Femur (tissue), 1 donor: ENCODE measurements at places on chromosomes 6 and 20.
A peak's percentile ranks its signal among the peaks of the same experiment; 100 is the strongest.

GRCh38 chr6:38088829-38089228, 269.3 kb downstream of the ZFAND3 start:
- no peak for DNase-seq

DNA sequence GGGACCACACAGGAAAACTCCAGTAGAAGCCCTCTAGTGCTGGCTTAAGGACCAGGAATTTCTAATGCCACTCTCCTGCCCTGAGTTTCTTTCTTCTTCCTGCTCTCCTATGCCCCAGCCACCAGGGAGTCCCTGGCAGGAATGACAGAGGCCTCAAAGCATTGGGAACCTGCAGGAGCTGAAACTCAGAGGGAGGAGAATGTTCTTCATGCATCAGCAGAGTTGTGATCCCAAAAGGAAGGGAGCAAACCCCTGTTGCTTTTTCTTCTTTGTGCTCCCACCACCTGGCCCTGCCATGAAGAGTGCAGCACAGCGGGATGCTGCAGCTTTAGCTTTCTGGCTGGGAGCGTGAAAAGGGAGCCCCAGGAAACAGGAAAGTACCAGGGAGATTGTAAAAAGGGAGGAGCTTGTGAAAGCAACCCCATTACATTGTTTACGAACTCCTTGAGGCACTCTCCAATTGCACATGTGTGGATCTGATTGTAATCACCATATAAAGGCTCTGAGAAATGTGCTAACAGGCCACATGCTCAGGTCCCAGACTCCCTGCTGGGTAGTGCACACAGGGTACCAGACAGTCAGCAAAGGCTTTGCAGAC, 34.7 kb upstream of the FKBP1A start:
- DNase-seq = no peak

- DNase-seq = no peak
Observed at GRCh38 chr6:49966334-49966733, 2.4 kb upstream of the DEFB114 start.

DNA sequence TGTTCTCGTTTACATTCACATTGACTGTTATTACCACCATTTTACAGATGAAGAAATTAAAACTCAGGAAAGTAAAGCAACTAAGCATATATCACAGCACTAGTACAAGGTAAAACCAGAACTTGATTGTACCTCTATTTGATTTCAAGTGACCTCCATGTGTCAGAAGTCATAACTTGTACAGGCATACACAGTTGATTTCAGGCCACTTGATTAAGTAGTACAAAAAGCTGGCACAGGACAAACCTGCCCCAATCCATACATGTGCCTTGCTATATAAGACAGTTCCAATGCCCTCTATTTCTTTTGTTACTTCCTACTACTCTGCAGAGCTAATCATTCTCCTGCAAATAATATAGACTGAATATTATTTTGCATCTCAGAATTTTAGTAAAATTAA, 58.8 kb upstream of the VGLL2 start:
- no peak for DNase-seq

DNA sequence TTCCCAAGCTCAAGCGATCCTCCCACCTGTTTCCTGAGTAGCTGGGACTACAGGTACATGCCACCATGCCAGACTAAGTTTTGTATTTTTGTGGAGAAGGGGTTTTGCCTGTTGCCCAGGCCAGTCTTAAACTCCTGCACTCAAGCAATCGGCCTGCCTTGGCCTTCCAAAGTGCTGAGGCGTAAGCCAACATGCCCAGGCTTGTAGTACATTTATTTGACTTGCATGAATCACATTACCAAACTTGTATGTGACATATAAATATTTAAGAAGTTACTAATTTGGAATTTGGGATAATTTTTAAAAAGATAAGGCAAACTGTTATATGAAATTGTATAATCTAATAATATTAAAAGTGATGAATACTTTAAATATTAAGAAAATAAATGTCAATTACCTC, 157.6 kb downstream of the MCHR2 start:
- DNase-seq = no peak

DNA sequence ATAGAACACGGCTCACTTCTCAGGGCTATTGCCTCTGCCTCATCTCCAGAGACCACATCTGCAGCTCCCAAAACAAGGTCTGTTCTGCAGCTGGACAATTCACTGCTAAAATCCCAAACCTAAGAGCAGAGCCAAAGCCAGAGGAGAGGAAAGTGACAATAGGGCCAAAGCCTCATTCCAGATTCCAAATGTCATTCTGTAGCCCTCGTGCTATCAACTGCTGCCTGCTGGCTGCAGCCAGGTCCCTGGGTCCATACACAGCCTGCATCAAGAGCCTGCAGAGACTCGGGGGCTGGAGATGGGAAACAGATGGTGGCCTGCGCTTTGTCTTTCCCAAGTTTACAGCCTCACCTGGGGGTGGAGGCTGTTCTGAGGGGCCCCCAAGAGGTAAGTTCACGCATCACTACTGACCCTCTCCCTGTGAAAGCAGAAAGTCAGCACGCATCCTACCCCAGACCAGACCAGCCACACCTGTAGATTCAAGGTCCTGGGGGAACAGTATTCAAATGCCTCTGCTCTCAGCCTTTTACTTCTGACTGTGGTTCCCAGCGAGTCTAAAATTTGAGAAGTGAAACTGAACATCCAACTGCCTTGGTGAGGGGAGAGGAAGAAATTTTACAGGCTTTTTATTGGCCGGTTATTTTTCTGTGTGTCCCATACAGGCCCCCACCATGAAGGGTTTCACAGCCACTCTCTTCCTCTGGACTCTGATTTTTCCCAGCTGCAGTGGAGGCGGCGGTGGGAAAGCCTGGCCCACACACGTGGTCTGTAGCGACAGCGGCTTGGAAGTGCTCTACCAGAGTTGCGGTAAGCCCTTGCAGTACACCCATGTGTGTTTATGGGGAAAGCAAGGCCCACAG, at the start of gene LY86:
TSS of gene LY86 (plus strand) at position 657 of the 860 bp plus-strand sequence. CDS start at position 672, 15 bp downstream.
- DNase-seq = peak; percentile 88

GRCh38 chr6:49454787-49455709, 8.0 kb downstream of the MMUT start:
- DNase-seq = no peak

DNA sequence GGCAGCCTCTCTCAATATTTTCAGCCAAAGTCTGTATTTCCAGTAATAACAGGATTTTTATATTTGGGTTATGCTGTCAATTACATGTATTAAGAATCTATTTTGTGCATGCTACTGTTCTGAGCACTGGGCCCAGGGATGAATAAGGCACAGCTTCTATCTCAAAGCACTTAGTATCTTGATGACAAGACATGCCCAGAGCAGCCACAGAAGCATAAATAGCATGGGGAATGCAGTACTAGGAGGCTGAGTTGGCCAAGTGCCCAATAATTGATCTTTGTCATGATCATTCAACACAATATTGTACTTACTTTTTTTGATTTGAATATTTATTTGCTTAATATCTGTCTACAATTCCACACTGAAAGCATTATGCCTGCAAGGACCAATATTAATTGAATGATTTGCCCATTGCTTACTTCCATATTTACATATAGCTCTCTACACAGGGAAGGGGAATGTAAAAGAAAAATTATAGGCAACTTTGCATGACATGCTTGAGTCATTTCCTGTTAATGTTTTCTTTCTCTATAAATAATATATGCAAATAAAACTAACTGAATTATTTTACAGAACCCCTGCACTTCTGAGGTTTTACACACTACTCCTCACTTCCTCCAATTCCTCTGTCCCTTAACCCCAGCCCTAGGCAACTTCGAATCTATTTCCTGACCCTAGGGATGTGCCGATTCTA, 298.9 kb upstream of the BMP2 start:
- DNase-seq = no peak

DNA sequence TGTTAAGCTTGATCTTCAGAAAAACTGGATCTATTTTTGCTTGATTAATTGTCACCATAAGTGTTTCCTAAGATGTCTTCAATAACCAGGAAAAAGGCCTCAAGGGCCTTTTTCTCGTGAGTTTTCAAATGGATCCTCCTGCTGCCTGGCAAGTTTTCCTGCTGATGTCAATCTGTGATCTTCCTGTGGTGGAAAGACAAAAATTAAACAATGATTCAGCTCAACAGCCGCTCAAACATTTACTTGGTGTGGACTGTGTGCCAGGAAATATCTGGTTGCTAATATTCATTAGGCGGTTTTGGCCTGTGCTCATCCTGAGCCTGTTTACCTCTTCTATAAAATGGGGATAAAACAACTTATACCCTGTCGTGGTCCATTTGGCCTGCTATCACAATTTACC, 35.4 kb upstream of the SSTR4 start:
- DNase-seq = no peak

DNA sequence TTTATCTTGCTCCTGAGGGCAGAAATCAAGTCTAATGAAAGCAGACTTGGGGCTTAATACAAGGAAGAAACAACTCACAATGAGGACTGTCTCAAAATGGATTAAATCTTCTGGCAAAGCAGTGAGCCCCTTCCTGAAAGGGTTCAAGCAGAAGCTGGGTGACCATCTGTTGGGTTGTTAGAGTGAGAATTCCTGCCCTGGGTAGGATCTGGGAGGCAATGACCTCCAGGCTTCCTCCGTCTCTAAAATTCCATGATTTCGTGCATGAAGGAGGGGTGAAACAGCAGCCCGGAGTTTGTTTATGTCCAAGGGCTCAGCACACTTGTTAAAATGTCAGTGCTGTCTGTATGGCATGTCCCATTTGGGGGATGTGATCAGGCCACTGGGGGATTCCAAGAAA, 64.0 kb upstream of the KCNK16 start:
- DNase-seq = no peak

DNA sequence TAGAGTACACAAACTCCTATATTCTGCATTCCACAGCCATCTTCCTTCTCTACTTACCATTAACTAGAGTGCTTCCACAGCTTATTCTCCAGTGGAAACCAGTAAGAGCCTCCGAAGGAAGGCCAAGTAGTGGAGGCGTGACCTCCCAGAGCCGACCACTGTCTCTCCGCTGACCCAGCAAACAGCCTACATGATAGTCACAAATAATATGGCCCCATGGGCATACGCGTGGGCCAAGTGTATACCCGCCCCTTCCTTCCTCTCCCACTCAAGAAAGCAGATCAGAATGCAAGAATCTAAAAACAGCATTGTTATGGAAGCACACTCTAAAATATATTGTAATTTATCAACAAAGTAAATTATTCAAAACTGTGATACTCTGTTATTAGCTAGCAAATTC, 526.6 kb upstream of the JARID2 start:
- DNase-seq = no peak

- DNase-seq = no peak
Observed at GRCh38 chr6:31383149-31383548, 20.2 kb upstream of the MICA start.

GRCh38 chr6:41659935-41660334, 21.7 kb downstream of the MDFI start:
- peak; percentile 22 for DNase-seq

DNA sequence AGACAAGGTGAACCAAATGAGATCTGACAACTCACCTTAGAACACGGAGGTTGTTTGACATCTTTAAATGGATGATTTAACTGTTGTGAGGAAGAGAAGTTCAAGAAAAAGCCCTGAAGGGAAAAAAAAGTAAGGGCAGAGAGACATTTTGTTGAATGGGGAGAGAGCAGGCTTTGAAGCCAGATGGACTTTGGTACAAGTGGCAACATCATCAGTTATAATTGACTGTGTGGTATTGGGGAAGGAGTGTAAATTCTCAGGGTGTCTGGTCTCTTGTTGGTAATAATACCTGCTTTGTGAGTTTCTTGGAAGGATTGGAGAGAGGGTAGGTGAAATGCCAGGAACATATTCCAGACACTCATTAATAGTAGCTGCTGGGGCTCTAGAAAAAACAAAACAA, 21.6 kb downstream of the OGFRL1 start:
- no peak for DNase-seq

GRCh38 chr20:62117658-62118057, 4.6 kb upstream of the LSM14B start:
- no peak for DNase-seq

DNA sequence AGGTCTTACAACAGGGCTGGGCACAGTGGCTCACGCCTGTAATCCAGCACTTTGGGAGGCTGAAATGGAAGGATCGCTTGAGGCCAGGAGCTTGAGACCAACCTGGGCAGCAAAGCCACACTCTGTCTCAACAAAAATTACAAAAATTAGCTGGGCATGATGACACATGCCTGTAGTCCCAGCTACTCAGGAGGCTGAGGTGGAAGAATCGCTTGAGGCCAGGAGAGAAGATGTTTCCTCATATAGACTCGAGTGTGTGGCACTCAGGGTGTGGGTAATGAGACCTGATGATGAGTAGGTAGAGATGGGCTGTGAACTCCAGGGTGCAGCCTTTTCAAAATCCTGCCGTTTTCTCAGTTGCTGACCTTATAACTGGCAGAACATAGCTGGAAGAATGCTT, 125.3 kb upstream of the FOXO3 start:
- DNase-seq = no peak

- no peak for DNase-seq
Observed at GRCh38 chr6:66849843-66850242, 1142.8 kb upstream of the EYS start.

- DNase-seq = peak; percentile 16
Observed at GRCh38 chr6:167589615-167589940, 237.1 kb upstream of the AFDN start.

DNA sequence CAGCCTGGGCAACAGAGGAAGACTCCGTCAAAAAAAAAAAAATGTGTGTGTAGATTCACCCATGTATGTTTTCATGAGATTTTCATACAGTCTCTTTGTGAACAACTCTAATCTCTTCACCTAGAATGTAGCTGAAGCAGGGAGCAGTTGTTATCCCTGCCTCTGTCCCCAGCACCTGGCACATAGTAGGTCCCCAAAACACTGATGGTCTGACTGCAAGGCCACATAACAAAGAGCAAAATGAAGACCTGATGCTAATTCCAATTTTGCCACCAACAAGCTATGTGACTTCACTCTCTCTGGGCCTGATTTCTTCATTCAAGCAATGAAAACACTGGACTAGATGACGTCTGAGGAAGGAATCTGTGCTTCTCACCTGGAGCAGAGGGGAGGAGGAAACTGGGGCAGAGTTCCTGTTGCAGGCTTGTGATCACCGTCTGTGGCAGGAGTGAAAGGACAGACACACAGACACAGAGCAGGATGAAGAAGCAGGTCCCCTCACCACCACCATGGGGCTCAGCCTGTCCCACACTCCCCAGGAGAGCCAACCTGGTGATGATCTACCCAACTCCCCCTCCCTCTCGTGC, 4.6 kb downstream of the SLC44A4 start:
- no peak for DNase-seq

DNA sequence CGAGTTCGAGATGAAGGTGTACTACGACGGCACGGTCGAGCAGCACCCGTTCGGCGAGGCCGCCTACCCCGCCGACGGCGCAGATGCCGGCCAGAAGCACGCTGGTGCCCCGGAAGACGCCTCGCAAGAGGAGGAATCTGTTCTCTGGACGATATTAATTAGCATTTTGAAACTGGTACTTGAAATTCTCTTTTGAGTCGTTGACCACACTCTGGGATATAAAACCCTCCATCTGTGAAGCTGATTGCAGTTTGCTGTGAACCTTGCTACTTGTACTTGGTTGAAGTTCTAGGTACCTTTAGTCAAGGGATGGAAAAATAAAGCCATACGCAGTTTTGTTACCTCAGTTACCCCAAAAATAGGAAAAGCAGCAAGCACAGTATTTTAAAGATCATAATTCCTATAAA, 917 bp downstream of the C6orf120 start:
- no peak for DNase-seq

- no peak for DNase-seq
Observed at GRCh38 chr6:53815381-53816119, 20.7 kb downstream of the LRRC1 start.

- no peak for DNase-seq
Observed at GRCh38 chr20:45014671-45015415, 48.5 kb downstream of the STK4 start.

- DNase-seq = no peak
Observed at GRCh38 chr20:62536871-62537401, 61.1 kb upstream of the GATA5 start.
